ENCODE measurements at places on chromosomes 1 and 21.

GRCh38 chr1:100543640-100544039 lies 5.7 kb downstream of the GPR88 start:
- no peak for DNase-seq

DNA sequence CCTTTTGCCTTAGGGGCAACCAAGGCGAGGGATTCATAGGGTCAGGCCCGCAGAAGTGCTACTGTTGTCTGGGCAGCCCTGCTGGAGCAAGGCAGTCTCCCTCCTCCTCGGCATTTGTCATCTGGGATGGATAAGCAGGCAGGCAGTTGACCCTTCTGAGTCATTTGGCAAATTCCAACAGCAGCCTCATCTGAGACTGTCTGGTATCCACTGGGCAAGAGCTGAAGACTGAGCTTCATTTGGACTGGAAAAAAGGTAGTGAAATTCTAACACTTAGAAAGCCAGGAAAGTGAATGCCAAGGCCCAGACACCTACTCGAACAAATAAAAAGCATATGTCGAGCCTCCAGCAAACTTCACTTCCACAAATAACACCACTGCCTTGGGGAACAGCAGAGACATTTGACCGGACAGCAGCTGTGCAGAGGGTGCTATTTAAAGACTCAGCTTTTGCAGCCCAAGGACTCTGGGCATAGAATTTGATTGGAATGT lies 4.0 kb upstream of the ZBTB40 start:
- no peak for DNase-seq

DNA sequence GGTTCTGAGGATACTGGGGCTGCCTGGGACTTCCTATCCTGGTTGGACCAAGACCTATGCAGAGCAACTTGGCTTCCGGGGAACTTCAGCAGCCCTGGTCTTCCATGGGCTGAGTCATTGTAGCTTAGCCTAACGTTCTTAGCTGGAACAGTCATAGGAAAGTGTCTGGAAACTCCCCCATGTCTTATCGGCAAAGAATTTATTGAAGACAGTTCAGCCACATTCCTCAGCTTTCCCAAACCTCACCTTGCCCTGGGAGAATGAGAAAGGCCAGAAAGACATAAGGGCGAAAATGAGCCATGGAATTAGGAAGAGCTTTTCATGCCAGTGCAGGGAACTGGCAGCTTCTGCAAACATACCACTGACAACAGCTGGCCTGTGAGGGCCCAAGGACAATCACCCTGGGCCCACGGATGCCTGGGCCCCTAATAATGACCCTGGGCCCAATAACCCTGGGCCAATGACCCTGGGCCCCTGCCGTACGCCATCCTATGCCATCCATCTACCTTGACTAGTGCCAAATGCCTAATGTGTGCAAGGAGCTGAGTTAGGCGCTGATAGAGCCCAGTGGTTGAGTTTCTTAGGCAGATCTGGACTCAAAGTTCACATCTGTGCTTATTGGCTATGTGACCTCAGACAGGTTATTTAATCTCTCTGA lies 114.4 kb upstream of the GADD45A start:
- DNase-seq = no peak

GRCh38 chr1:205077158-205077933 lies 6.9 kb downstream of the TMEM81 start:
- no peak for DNase-seq

DNA sequence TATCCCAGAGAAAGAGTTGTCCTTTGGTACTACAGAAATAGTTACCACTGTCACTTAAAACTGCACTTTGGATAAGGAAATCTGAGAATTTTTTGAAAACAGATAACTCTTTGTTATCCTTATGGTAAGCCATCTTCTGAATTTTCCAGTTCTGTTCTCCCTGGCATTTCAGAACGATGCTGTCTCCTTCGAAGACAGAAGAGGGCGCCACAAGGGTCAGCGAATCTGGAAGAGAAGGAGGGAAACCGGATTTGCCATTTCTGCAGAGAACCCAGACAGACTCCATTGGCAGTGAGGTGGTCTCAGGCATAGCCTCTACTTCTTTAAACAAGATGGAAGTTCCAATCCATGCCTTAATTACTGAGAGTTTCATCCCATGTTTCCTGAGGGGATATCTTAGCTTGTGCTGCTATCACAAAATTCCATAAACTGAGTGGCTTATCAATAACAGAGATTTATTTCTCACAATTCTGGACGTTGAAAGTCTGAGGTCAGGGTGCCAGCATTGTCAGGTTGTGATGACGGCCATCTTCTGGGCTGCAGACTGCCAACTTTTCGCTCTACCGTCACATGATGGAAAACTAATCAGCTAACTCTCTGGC lies 6.4 kb downstream of the FCRL2 start:
- DNase-seq = no peak

DNA sequence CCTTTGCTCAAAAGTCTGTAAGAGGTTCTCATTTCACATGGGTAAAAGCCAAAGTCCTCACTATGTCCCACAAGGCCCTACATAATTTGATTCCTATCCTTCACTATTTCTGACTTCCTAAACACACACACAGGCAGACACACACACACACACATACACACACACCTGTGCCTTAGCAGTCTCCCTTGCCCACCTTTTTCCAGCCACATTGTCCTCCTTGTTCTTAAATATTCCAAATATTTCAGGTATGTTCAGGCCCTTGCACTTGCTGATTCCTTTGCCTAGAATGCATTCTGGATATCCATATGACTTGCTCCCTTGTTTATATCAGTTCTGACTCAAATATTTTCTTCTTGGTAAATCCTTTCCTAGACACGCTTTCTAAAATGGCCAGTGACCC lies 54.6 kb downstream of the NTNG1 start:
- DNase-seq = no peak

GRCh38 chr1:205229399-205229871 lies 1.7 kb downstream of the TMCC2 start:
- DNase-seq = no peak

GRCh38 chr1:186828611-186829454 lies at the start of gene PLA2G4A:
Gene PLA2G4A (plus strand): TSS chr1:186828949. CDS start chr1:186854355, 25,406 bp downstream.
- DNase-seq = no peak
